Activated CD4-positive, alpha-beta T cell treated with anti-CD3 and anti-CD28 coated beads for 36 hours (primary cell): ENCODE measurements at places on chromosomes 3 and 15. TPM values are rescaled to one million over a fixed set of nuclear protein-coding genes. Genes with fewer than 3 reads are reported as not detected.

- H3K27ac ChIP-seq: no peak overlapping the region
- no peaks in the 10 kb centered on the region for H3K4me1 ChIP-seq
- no peaks in the 10 kb centered on the region for H3K27me3 ChIP-seq
- DNase-seq: no peak
- H3K36me3 ChIP-seq: no peaks in the 10 kb centered on the region
Measured at GRCh38 chr3:73786321-73786807, 161.6 kb upstream of the PDZRN3 start.

DNA sequence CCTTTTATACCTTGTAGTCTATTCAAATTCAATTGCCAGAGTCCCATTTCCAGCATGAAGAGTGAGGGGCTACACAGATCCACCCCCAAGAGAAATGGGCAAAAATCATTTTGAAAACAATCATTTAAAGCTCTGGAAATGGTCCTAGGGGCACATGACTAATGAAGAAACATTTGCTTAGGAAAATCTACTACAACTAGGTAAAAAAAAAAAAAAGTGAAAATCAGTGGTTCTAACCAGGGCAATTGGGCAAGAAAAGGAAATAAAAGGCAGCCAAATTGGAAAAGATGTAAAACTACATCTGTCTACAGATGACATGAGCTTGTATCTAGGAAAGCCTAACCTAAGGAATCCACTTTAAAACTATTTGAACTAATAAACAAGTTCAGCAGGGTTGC lies 9.4 kb downstream of the IMPG2 start:
- no peaks in the 10 kb centered on the region for H3K27me3 ChIP-seq
- peaks cover 22% of the 10 kb centered on the region for H3K36me3 ChIP-seq
- H3K27ac ChIP-seq: no peak overlapping the region
- no peak for DNase-seq

DNA sequence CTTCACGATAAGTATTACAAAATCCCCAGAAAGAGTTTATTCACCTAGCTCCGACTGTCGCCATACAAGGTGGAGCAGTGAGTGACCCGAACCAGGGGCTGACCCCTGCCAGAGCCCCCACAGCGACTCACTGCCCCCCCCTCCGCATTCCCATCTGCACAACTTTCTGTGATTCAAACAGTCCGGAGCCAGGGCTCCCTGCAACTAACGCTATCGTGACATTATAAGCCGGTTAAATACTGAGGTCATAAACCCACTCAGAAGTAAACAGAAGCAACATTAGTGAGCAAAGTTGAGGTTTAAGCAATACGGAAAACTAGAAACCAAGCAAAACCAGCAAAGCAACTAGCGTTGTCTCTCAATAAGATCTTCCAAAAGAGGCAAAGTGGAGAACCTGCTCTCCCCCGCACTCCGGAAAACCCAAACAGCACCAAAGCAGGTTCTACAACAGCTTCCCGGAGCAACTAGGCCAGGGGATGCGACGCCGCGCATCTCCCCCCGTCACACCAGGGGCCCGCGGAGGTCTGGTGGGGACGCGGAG lies 642 bp downstream of the SCAP start:
- H3K4me1 ChIP-seq: peaks cover 33% of the 10 kb centered on the region
- H3K27ac ChIP-seq: peak overlapping the region; percentile 82
- H3K36me3 ChIP-seq: peaks cover 5% of the 10 kb centered on the region
- no peaks in the 10 kb centered on the region for H3K27me3 ChIP-seq

- H3K27me3 ChIP-seq: peaks cover 22% of the 10 kb centered on the region
- no peak overlapping the region for H3K27ac ChIP-seq
Measured at GRCh38 chr3:142907996-142908395, 19.1 kb upstream of the PCOLCE2 start.

- H3K27me3 ChIP-seq: peaks cover 15% of the 10 kb centered on the region
- H3K27ac ChIP-seq: peak overlapping the region; percentile 91
- peak; percentile 69 for DNase-seq
- peaks cover 3% of the 10 kb centered on the region for H3K36me3 ChIP-seq
Measured at GRCh38 chr15:98648654-98649471, 524 bp downstream of the IGF1R start.

GRCh38 chr15:56832125-56832524 lies 86.3 kb upstream of the TCF12 start:
- H3K27me3 ChIP-seq: no peaks in the 10 kb centered on the region
- H3K4me3 ChIP-seq: no peak overlapping the region
- no peak for DNase-seq
- no peak overlapping the region for H3K27ac ChIP-seq
- no peaks in the 10 kb centered on the region for H3K4me1 ChIP-seq

DNA sequence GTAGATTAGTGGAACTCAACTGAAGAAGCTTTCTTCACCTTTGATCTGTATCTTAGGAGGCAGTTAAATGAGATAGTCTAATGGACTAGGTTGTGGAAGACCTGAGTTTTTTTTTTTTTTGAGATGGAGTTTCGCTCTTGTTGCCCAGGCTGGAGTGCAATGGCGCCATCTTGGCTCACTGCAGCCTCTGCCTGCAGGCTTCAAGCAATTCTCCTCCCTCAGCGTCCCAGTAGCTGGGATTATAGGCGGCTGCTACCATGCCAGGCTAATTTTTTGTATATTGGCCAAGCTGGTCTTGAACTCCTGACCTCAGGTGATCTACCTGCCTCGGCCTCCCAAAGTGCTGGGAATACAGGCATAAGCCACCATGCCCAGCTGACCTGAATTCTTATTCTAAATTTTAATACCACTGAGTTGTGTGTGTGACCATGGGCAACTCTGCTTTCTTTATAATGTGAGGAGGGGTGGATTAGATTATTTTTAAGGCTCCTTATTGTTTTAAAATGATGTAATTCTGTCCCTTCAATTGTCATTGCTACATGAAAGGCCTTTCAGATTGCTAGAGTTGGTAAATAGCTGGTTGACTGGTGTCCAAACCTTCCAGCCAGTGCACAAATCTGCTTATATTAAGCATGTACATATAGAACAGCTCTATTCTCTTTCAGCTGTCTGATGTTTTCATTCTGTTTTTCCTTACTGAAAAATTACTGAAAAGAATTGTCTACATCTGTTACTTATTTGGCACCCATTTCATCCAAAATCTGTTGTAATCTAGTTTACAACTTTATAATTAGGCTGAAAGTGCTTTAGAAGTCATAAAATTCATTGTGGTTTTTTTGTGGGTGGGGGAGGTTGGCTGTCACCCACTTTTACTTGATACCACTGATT lies 2.3 kb downstream of the LNP1 start:
- H3K27ac ChIP-seq: no peak overlapping the region
- peaks cover 22% of the 10 kb centered on the region for H3K36me3 ChIP-seq
- DNase-seq: peak; percentile 33
- H3K4me3 ChIP-seq: peak overlapping the region; percentile 78
- H3K4me1 ChIP-seq: peaks cover 30% of the 10 kb centered on the region

DNA sequence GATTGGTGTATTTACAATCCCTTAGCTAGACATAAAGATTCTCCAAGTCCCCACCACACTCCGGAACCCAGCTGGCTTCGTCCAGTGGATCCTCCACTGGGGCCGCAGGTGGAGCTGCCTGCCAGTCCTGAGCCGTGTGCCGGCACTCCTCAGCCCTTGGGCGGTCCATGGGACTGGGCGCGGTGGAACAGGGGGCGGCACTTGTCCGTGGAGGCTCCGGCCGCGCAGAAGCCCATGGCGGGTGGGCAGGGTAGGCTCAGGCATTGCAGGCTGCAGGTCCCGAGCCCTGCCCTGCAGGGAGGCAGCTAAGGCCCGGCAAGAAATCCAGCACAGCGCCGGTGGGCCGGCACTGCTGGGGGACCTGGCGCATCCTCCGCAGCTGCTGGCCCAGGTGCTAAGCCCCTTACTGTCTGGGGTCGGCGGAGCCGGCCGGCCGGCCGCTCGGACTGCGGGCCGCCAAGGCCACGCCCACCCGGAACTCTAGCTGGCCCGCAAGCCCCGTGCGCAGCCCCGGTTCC lies 3.5 kb upstream of the RNU5B-1 start:
- H3K36me3 ChIP-seq: no peaks in the 10 kb centered on the region
- H3K27ac ChIP-seq: peak overlapping the region; percentile 90
- H3K4me3 ChIP-seq: no peak overlapping the region
- no peaks in the 10 kb centered on the region for H3K27me3 ChIP-seq

The P4HTM gene
- total RNA-seq: 30.4 TPM

The TPRG1 gene
- 11.6 TPM for total RNA-seq
